ENCODE measurements at places on chromosomes 11 and 22. TPM values are rescaled to one million over a fixed set of nuclear protein-coding genes. Genes with fewer than 3 reads are reported as not detected.

AGBL2 gene
- polyA plus RNA-seq: 8.4 TPM

DNA sequence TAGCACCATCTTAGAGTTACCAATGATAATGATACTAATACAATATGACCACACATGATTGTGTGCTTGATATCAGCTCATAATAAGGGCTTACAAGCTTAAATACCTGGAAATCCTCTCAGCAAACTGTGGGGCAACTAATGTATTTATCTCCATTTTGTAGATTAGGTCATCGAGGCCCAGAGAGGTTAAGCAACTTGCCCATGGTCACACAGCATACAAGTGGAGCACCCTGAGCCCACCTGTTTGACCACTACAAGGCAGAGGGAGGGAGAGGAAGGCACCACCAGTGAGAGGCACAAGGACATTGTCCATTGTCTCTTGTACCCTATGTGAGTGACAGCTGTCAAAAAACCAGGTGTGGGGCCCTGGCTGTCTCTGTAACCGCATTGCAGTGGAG is 123.7 kb downstream of the MIAT start:
- DNase-seq: no peak

DNA sequence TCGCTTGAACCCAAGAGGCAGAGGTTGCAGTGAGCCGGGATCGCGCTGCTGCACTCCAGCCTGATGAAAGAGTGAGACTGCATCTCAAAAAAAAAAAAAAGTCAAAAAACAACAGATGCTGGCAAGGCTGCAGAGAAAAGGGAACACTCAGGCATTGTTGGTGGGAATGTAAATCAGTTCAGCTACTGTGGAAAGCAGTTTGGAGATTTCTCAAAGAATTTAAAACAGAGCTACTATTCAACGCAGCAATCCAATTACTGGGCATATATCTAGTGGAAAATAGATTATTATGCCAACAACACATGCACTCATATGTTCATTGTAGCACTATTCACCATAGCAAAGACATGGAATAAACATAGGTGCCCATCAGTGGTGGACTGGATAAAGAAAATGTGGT is 89.7 kb downstream of the EFCAB6 start:
- no peak for DNase-seq

GRCh38 chr11:11382858-11383532 is 29.9 kb upstream of the CSNK2A3 start:
- DNase-seq: no peak

DNA sequence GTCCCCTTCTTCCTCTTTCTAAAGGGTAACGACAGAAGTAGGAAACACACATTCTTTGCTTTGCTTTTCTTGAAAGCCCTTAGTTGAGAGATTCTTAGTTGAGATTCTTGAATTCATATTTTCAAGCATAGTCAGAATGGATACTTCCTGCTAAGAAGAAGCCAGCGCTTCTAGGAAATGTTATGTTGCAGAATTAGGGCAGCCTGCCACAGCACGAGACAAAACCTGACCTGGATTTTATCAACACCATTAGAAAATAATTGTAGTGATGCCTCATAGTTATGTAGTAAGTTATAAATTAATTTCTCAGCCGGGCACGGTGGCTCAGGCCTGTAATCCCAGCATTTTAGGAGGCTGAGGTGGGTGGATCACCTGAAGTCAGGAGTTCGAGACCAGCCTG is 37.9 kb upstream of the NUP160 start:
- peak; percentile 13 for DNase-seq

MARK2 gene
- 35.6 TPM for polyA plus RNA-seq

DNA sequence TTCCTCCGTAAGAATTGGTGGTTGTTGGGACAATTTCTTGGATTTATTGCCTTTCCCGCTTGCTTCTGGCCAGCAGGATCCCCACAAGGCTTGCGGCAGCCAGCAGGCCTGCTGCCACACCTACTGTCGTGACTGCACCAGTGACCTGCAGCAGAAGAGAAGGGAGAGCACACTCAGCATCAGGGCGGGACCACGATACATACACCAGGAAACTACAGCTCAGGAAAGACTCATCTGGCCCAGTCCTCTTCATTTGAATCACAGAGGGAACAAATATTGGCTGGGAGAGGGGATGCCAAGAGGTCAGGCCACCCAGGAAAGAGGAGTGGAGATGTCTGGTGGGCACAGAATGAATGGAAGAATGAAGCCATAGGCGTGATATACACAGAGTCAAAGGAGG is 10.3 kb downstream of the PLAAT2 start:
- no peak for DNase-seq

POTEH gene
- polyA plus RNA-seq: not detected

DNA sequence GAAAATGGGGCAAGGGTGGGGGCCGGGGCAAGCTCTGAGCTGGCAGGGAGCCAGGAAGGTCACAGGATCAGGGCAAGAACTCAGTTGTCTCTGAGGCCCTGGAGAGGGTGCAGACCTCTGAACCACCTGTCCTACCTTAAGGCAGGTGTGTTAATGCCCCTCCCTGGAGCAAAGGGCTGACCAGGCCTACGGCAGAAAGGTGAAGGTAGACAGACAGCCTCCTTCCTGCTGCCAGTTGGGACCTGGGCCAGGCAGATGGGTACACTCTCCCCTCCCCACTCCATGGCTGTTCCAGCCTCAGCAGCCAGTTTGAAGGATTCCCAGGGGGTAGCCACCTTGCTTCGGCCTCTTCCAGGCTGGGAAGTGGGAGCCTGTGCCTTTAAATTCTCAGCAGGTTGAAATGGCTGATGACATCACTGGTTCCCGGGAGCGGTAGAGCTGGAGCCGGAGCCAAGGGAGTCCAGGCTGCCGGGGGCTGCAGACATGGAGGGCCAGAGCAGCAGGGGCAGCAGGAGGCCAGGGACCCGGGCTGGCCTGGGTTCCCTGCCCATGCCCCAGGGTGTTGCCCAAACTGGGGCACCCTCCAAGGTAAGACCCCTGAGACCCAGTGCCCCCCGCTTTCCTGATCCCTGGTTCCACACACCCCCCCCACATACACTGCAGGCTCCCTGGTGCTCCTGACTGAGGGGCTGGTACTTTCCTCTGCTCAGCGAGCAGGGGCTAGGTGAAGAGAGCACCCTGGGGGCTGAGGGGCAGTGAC is at the start of gene INPP5J:
Gene INPP5J (plus strand): TSS at position 435 of the 760 bp plus-strand sequence. CDS start 49 bp downstream, at position 484.
- DNase-seq: no peak

- DNase-seq: no peak
Observed at GRCh38 chr11:107157809-107158187, 139.5 kb upstream of the GUCY1A2 start.

GRCh38 chr11:93887111-93887510 is 36.7 kb upstream of the VSTM5 start:
- no peak for DNase-seq

NKAPD1 gene
- 50.2 TPM for polyA plus RNA-seq

GUCY1A2 gene
- polyA plus RNA-seq: 2.2 TPM

GRCh38 chr11:2991452-2992233 is 486 bp downstream of the NAP1L4 start:
- DNase-seq: no peak

DNA sequence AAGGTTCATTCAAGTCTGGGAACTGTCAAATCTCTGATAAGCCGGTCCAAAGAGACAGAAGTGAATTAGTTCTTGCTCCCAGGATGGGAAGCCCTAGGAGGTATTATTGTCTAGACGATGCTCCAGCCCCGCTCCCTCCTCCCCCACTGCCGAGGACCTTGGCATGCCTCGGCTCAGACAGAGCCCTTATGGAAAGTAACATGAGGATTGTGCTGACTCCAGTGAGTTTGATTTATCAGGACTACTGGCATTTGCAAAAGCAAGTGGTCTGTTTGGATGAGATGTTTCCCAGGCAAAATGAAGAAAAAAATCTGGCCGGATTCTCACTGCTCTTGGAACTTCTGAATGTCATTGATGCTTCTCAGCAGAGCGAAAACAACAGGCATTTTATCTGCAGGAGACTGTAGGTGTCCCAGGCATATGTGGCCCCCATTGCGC is 341.0 kb downstream of the ETS1 start:
- peak; percentile 68 for DNase-seq

SPON1 gene
- 70.9 TPM for polyA plus RNA-seq

Measured in renal cortex interstitium (tissue), 15 donors.